Osteoblast (primary cell): ENCODE measurements at places on chromosomes 2 and 18. TPM values are rescaled to one million over a fixed set of nuclear protein-coding genes. Genes with fewer than 3 reads are reported as not detected.

Gene OTOS
- total RNA-seq: not detected in 2 replicates

Gene IL36B
- not detected in 2 replicates for total RNA-seq

Gene RAB27B
- 55.7 and 99.0 TPM in 2 replicates for total RNA-seq

Gene ITGA4
- 5.3 and 9.0 TPM in 2 replicates for total RNA-seq

Gene CCDC74A
- total RNA-seq: 13.4 and 15.9 TPM in 2 replicates

Gene RAB31
- total RNA-seq: 120 and 144 TPM in 2 replicates

Gene RND3
- 241 and 298 TPM in 2 replicates for total RNA-seq

Gene COL4A4
- total RNA-seq: under 0.01 and 0.36 TPM in 2 replicates

Gene MTERF4
- 20.3 and 30.0 TPM in 2 replicates for total RNA-seq

Gene LRPPRC
- 57.2 and 58.6 TPM in 2 replicates for total RNA-seq

Gene OSR1
- total RNA-seq: 15.2 and 20.9 TPM in 2 replicates

Gene GAD1
- total RNA-seq: 0.36 and 0.59 TPM in 2 replicates

Gene IL1R2
- total RNA-seq: 0.36 and 0.88 TPM in 2 replicates

Gene TOGARAM2
- under 0.01 and 0.72 TPM in 2 replicates for total RNA-seq

Gene UGT1A8
- not detected in 2 replicates for total RNA-seq

Gene FRZB
- 0.29 and 0.36 TPM in 2 replicates for total RNA-seq

Gene CTDSP1
- total RNA-seq: 53.3 and 71.7 TPM in 2 replicates

Gene PAIP2B
- total RNA-seq: 0.36 and 0.59 TPM in 2 replicates

Gene GKN2
- total RNA-seq: not detected in 2 replicates

Gene TUBB8B
- not detected in 2 replicates for total RNA-seq

Gene IL36G
- total RNA-seq: not detected in 2 replicates

Gene WBP1
- 35.5 and 35.7 TPM in 2 replicates for total RNA-seq

Gene EHD3
- total RNA-seq: 16.3 and 17.4 TPM in 2 replicates

Gene MTA3
- total RNA-seq: 29.3 and 33.3 TPM in 2 replicates

Gene ARHGAP28
- 23.9 and 24.2 TPM in 2 replicates for total RNA-seq

Gene TGFA
- total RNA-seq: not detected in 2 replicates

Gene LYPD6B
- 2.5 and 2.9 TPM in 2 replicates for total RNA-seq

Gene SUMO1
- total RNA-seq: 107 and 111 TPM in 2 replicates

Gene SETBP1
- total RNA-seq: 22.8 and 23.0 TPM in 2 replicates

Gene C2orf80
- not detected in 2 replicates for total RNA-seq

Gene BBS5
- 5.8 and 9.1 TPM in 2 replicates for total RNA-seq

Gene EML4
- total RNA-seq: 91.9 and 94.9 TPM in 2 replicates

Gene BUB1
- total RNA-seq: 4.7 and 7.1 TPM in 2 replicates

Gene ABCB11
- total RNA-seq: under 0.01 TPM in 1 of 2 replicates, not detected in the other

Gene GCG
- total RNA-seq: not detected in 2 replicates

Gene RIT2
- total RNA-seq: not detected in 2 replicates

Gene CNDP1
- total RNA-seq: not detected in 2 replicates

Gene HIBCH
- 14.5 and 15.6 TPM in 2 replicates for total RNA-seq

Gene SKOR2
- total RNA-seq: not detected in 2 replicates

Gene SPEG
- 24.2 and 26.4 TPM in 2 replicates for total RNA-seq

Gene NXPH2
- not detected in 2 replicates for total RNA-seq

Gene L3MBTL4
- 0.36 and 0.88 TPM in 2 replicates for total RNA-seq

Gene IL1A
- not detected in 2 replicates for total RNA-seq

Gene ZNF532
- total RNA-seq: 49.6 and 51.6 TPM in 2 replicates

Gene COLEC11
- total RNA-seq: under 0.01 and 0.36 TPM in 2 replicates

Gene COX5B
- total RNA-seq: 214 and 243 TPM in 2 replicates

Gene CYBRD1
- 338 and 514 TPM in 2 replicates for total RNA-seq
